Neural crest cell (in vitro differentiated cells): ENCODE measurements at places on chromosomes 11 and 22. TPM values are rescaled to one million over a fixed set of nuclear protein-coding genes. Genes with fewer than 3 reads are reported as not detected.

DNA sequence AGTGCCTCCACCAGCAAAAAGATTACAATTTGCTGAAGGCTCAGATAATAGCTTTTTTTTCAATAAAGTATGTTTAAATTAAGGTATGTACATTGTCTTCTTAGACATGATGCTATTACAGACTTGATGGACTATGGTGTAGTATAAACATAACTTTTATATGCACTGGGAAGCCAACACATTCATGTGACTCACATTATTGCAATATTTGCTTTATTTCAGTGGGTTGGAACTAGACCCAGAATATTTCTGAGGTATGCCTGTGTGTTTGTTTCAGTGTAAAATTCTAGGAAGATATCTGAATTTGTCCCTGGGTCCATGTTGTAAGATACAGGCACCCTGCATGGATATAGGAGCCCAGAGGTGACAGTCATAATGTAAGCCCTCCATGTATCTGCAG is 120.0 kb upstream of the BDNF start:
- DNase-seq = no peak

GRCh38 chr11:72932132-72932570 is 117.9 kb downstream of the ATG16L2 start:
- DNase-seq = no peak

SPTBN2 gene
- 34.1 and 43.6 TPM in 2 replicates for total RNA-seq

DNA sequence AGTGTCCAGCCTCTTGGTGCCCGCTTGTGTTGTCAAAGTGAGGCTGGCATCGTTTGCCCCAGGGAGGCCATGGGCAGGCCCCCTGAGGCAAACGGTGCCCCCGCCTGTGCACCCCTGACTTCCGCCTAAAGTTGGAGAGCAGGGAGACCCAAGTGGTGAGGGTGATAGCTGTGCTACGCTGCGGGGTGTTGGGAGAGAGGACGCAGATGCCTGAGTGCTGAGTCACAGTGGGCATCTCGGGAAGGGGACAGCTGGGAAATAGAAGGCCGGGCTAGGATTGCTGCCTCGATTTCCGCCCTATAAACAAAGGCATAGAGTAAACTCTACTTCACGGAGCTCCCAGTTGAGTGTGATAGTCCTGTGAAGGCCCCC is 5.8 kb downstream of the GRIK4 start:
- no peak for DNase-seq

GRCh38 chr11:130023204-130023603 is 20.6 kb upstream of the PRDM10 start:
- DNase-seq = no peak

OR51B2 gene
- not detected in 2 replicates for total RNA-seq

TIGD3 gene
- total RNA-seq = 3.3 TPM in 2 replicates

MRGPRX3 gene
- 0.14 TPM in 1 of 2 replicates, not detected in the other for total RNA-seq

MMP12 gene
- total RNA-seq = not detected in 2 replicates

GRCh38 chr22:46914916-46915894 is 152.8 kb downstream of the TBC1D22A start:
- no peak for DNase-seq

DNA sequence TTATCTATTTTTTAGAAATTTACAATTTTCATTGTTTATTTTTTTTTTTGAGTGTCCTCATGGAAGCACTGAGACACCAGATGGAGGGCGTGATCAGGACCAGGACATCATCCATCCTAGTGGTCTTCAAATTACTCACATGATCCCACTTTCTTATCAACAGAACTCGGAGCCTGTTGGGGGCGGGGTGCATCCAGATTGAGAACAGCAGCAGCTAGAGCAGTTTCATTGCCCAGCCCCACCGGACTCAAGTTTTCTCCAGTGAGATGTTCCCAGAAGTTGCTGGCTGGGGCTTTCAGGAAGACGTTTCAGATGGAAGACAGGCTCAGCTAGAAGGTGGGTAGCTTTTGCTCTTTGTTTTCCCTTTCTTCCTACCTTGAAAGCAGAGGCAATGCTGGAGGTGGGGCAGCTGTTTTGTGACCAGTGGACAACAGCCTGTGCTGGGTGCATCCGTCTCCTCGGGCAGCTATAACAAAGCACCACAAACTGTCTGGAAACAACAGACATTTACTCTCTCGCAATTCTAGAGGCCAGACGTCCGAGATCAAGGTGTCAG is 562.1 kb downstream of the TBC1D22A start:
- DNase-seq = no peak

RAB38 gene
- 3.6 and 4.7 TPM in 2 replicates for total RNA-seq

FAT3 gene
- 34.2 and 39.2 TPM in 2 replicates for total RNA-seq

DNA sequence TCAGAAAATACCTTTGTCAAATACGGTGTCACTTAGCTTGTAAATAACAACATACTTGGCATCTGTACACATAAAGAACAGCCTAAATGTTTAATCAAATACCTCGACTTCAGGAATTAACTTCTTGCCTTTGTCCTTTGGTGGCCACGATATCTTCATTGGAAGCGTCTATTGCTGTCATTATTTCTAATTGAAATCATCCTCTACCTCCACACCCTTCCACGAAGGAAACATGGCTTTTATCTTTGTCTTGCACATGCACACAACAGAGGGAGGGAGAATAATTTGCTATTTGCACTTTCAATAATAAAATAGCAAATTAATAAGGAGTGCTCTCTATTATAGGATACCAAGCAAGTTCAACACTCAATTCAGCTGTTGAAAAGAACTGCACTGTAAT is 25.8 kb upstream of the SOX6 start:
- DNase-seq = no peak

DNA sequence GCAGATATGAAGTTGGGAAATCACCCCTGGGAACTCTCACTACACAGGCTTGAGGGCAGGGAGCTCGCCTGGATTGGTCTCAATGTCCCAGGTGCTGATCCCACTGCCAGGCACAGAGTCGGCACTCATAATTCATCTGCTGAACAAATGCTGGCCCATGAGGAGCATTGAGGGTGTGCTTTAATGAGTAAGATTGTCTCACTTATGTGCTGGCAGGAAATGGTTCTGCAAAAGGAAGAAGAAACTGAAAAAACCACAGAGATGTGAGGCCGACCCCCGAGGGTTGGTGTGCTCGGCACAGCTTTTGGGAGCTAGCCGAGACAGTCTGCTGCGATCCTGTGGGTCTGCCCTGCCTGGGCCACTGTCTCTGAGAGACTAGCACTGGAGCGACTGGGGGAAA is 9.4 kb downstream of the PLAAT2 start:
- no peak for DNase-seq

PTGDR2 gene
- 0.16 and 0.32 TPM in 2 replicates for total RNA-seq

GRCh38 chr11:63567044-63567840 is 4.1 kb upstream of the PLAAT2 start:
- no peak for DNase-seq

GRCh38 chr11:28815110-28815509 is 706.9 kb downstream of the METTL15 start:
- no peak for DNase-seq

MUC5B gene
- 0.36 and 0.42 TPM in 2 replicates for total RNA-seq

DNA sequence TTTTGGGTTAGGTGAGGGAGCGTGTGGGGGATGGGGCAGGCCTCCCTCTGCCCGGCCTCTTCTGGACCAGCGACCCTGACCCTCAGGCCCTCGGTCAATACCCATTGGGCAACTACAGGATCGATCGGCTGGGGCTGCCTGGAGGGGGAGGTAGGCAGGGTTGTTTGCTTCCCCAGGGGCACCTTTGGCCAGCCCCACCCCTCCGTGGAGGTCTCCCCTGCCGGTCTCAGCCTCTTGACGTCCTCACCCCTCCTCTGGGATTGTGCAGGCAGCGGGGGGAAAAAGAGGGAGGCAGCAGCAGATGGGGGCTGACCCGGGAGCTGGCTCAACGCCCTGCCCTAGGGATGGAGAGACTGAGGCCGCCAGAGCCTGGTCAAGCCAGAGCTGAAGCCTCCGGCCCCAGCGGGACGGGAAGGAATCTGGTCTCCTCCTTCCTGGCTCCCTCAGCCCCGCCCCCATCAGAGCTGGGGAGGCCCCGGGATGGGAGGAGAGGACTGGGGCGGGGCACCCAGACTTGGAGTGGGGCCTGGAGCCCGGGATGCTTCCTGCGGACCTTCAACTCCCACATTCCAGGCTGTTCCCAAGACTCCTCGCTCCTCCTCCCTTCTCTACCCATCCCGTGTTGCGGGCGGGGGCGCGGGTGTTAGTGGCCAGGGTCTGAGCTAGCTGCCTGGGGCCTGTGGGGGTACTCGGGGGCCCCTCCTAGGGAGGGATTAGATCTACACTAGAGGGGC is 14.4 kb upstream of the CDC42EP1 start:
- DNase-seq = peak; percentile 61

HPS5 gene
- 23.9 and 24.2 TPM in 2 replicates for total RNA-seq

GRCh38 chr22:26174280-26174679 is 5.0 kb downstream of the SEZ6L start:
- DNase-seq = no peak

XKR3 gene
- total RNA-seq = not detected in 2 replicates

GRCh38 chr22:38924347-38924952 is 33.0 kb upstream of the APOBEC3A start:
- DNase-seq = no peak

GRCh38 chr11:765025-765801 is 12.1 kb downstream of the GATD1 start:
- peak; percentile 45 for DNase-seq

- DNase-seq = no peak
Measured at GRCh38 chr22:17917490-17917983, 106.8 kb downstream of the MICAL3 start.

C11orf97 gene
- not detected in 2 replicates for total RNA-seq

- DNase-seq = no peak
Measured at GRCh38 chr22:39219071-39220039, 25.4 kb downstream of the PDGFB start.

GUCY1A2 gene
- total RNA-seq = 3.7 and 4.0 TPM in 2 replicates

GRCh38 chr11:113773092-113773415 is 438 bp downstream of the ZW10 start:
- DNase-seq = no peak

GRCh38 chr11:5380740-5381342 is 2.8 kb upstream of the OR51M1 start:
- peak; percentile 56 for DNase-seq

ZNF215 gene
- 10.2 and 11.2 TPM in 2 replicates for total RNA-seq

SCN2B gene
- 0.40 and 0.43 TPM in 2 replicates for total RNA-seq

SLC22A25 gene
- not detected in 2 replicates for total RNA-seq

OR52N4 gene
- not detected in 2 replicates for total RNA-seq

DNA sequence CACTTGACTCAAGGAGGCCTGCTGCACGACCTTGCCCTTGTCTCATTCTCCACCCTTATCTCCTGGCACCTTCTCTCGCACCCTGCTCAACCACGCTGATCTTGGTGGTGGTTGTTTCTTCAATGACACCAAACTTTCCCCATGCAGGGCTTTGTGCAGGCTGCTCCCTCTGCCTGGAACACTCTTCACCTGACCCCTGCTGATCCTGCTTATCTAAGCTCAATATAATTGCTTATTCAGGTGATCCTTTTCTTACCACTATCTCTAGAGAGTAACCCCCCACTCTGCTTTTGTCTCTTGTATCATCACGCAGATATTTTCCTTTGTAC is 604.4 kb downstream of the BUD13 start:
- DNase-seq = no peak

ART1 gene
- not detected in 2 replicates for total RNA-seq

DNA sequence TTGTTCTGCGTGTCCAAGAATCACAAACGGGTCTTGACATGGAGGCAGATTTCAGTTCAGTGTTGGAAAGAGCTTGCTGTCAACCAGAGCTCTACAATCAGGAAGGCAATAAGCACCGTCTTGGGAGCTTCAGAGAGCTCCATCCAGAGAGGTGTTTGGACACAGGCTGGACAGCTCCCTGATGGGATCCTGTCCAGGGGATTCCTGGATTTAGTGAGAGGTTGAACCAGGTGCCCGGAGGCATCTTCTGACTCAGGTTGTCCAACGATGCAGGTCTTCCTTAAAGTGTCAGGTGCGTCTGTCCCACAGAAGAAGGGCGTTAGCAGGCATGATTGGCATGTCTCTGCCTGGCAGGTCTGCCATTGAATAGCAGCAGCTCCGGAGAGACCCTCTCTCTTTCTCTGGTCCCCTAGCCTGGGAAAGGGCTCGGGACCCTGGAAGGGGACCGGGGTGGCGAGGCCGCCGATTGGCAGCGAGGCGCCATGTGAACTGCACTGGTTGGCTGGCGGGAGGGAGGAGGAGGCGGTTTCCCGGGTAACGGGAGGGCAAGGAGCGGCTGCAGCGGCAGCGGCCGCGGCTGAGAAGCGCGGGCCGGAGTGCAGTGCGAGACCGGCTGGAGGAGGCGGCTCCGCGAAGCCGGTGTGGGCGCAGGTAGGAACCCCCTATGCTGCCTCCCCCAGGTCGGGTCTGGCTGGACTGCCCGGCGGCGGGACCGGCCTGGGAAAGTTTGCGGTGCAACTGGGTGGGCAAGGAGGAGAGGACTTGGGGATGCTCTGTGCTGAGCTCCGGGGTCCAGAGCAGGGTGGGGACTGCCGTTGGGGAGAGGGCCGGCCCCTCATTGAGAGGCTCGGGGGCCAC is 104.1 kb upstream of the E2F8 start:
- DNase-seq = peak; percentile 79

ABCC8 gene
- 4.6 and 6.1 TPM in 2 replicates for total RNA-seq

FOXR1 gene
- not detected in 2 replicates for total RNA-seq

- DNase-seq = no peak
Measured at GRCh38 chr11:7451520-7451919, 33.8 kb upstream of the OLFML1 start.

GRCh38 chr11:19244084-19244483 is 3.3 kb upstream of the E2F8 start:
- no peak for DNase-seq

DNA sequence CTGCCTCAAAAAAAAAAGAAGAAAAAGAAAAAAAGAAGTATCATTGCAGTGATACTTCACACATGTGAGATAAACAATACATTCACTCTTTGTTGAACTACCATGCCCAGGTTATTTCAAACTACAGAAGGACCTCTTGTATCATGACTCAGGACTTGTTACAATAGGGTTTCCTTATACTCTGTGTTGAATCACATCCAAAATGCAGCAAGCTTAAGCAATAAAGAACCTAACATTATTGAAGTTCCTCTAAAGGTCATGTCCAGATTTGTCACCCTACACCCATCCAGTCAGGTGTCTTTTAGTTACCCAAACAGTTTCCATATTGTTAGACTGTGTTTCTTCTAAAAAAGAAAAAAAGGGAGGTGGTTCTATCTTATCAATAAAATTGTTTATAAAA is 26.9 kb upstream of the ALKBH3 start:
- DNase-seq = no peak

GRCh38 chr11:17388609-17389210 is at the start of gene KCNJ11:
Gene KCNJ11 (minus strand): TSS chr11:17388659. CDS start chr11:17388091, 568 bp downstream.
- DNase-seq = no peak

- DNase-seq = no peak
Measured at GRCh38 chr11:132531921-132532320, 1000.4 kb downstream of the OPCML start.

CFAP300 gene
- total RNA-seq = 6.2 and 6.4 TPM in 2 replicates

- DNase-seq = no peak
Measured at GRCh38 chr11:32385998-32386397, 49.3 kb downstream of the WT1 start.

DNA sequence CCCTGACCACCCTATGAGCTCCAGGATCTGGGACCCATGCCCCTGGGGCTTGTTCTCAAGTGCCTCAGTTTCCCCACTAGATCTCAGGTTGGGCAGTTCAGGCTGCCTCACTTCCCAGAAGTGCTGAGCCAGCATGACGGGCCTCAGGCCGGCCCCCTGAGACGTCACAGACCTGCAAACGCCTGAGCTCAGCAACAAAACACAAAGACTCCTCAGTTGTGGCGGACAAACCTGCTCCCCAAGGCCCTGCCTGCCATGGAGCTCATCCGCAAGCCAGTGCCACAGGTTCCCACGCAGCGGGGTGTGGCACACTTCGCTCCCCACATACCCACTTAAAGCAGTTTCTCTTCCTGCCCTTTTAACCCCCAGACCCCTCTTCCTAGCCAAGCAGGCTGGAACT is 45.2 kb downstream of the NECTIN1 start:
- no peak for DNase-seq
